Daoy (cell line): ENCODE measurements at places on chromosomes 1 and 21.

DNA sequence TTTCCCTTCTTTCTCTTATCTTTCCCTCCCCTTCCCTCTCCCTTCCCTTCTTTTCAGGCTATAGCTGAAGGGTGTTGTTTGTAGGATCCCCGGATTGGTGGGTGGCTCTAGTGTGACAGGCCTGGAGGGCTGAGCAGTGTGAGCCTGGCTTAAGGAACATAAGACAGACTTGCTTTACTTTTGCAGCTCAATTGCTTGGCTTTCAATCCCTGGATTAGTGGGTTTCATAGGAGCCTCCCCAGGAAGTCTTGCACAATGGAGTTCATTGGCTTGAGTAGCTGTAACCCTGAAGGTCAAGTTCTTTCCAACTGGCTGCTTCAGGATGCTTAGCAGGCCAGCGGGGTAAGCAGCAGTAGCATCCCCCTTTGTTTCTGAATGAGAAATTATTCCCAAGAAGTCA is 126.7 kb downstream of the CAMTA1 start:
- DNase-seq: no peak

DNA sequence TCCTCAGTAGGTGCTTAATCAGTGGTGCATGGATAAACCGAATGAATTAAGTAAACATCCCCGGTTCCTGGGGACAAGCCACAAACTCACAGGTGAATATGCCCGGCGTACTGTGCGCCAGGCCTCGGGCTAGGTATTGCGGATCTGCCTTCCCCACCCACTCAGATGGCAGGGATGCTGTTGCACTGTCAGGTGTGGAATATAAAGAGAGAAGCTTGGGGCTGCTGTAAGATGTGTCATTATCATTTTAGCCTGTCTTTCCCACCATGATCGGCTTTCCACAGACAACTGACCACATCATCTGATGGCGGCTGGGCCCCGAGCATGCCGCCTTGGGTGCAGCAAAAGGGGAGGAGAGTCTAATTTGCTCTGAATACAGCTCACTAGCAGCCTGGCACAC is 45.4 kb upstream of the LRP8 start:
- no peak for DNase-seq

- DNase-seq: no peak
Observed at GRCh38 chr21:38506661-38507281, 8.5 kb upstream of the ERG start.

GRCh38 chr1:208058756-208059155 is 147.8 kb upstream of the CD34 start:
- no peak for DNase-seq

GRCh38 chr1:221558396-221558795 is 183.5 kb downstream of the DUSP10 start:
- no peak for DNase-seq

DNA sequence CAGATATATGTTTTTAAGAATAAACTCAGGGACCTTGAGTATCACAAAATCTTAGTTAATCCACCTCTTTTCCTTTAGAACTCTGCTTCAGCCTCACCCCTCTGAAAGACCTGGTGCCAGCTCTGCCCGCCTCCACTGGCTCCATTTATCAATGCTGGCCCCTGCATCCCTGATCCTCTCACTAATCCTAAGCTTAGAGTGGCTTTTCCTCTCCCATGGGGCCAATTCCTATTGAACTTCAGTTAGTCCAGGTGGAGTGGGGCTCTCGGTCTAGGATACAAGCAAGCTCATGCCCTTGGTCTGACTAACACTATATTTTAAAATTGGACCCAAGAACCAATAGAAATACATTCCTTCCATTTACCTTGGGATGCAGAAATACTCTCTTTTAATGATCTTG is 87.0 kb downstream of the RGS7 start:
- no peak for DNase-seq

DNA sequence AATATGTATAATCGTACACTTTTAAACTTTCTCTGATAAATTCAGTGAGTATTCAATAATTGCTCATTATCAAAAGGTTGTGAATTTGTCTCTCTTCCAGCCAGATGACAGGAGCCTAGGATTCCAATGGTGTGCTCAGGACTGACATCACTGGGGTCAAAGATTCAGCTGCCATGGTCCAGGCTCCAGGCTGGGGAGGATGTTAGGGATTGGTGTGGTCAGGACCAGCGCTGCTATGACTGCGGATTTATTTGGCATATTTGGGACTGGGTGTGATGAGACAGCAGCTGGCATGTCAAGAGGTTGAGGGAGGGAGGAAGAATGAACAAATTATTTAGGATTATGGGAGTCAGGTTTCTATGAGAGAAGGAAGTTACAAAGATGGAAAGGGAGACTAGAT is 48.2 kb upstream of the ABCA4 start:
- no peak for DNase-seq

- peak; percentile 74 for DNase-seq
Observed at GRCh38 chr1:212285685-212286555, 710 bp downstream of the PPP2R5A start.

GRCh38 chr1:185483664-185484450 is 166.8 kb upstream of the IVNS1ABP start:
- DNase-seq: peak; percentile 78

DNA sequence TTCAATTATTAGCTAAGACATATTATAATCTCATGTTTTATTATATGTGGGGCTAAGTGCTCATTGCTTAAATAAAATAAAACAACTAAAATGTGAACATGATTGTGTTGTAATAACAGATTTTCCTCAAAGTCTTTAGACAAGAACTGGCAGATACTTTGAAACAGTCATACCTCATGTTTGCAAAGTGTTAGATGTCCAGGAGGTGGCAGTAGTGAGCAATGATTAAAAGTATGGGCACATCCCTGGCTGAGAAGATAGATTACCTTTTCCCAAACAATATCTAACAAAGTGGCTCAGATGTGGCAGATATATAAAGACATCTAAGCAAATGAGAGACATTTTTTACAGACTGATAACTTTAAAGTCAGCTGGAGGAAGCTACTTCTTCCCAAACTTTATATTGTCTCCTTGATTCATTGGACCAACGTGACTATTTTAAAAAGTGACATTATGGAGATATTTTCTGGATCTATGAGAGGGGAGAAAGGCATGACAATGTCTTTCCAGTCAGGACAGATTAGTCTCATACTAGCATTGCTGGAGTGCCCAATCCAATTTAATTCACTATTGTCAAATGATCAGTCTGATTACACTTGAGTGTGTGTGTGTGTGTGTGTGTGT is 269.8 kb downstream of the S1PR1 start:
- peak; percentile 19 for DNase-seq

GRCh38 chr1:217495249-217495648 is 135.6 kb downstream of the GPATCH2 start:
- DNase-seq: no peak

DNA sequence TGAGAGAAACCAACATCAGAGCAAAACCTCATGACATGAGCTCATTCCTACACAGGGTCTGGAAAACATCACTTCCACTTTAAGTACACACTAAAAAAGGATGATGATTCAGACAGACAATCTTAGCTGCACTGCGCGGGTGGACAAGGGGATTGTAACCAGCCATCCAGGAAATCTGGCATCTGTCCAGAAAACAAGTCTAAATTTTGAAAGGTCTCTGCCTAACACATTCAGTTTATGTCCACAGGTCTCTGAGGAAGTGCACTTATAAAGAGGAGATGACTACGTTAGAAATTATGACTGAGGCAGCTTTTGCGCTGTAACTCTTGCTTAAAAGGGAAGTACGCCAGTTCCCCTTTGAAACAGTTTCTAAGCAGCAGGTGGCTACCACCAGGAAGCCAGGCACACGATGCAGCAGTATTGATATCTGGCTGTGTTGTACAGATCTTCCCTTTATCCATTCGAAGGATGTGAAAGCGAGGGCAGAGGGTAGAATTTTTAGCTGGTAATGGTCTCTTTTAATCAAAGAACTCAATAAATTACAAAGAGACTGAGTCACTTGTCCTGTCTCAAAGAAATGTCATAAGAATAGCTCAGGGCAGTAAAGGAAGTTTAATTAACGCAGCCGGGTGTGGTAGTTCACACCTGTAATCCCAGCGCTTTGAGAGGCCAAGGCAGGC is 128.0 kb downstream of the SETD4 start:
- DNase-seq: peak; percentile 90

DNA sequence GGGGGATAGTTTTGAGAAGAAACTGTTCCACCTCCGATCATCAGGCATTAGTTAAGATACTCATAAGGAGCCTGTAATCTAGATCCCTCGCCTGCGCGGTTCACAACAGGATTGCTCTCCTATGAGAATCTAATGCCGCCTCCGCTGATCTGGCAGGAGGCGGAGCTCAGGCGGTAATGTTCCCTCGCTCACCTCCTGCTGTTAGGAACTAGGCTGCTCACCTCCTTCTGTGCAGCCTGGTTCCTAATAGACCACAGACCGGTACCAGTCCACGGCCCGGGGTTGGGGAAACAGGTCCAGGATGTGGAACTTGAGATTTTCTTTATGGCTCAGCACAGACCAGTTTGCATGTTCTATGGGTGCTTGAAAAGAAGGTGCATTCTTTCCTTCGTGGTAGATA is 27.2 kb upstream of the FAM3B start:
- no peak for DNase-seq

- DNase-seq: no peak
Observed at GRCh38 chr1:214472364-214472763, 79.0 kb downstream of the PTPN14 start.

DNA sequence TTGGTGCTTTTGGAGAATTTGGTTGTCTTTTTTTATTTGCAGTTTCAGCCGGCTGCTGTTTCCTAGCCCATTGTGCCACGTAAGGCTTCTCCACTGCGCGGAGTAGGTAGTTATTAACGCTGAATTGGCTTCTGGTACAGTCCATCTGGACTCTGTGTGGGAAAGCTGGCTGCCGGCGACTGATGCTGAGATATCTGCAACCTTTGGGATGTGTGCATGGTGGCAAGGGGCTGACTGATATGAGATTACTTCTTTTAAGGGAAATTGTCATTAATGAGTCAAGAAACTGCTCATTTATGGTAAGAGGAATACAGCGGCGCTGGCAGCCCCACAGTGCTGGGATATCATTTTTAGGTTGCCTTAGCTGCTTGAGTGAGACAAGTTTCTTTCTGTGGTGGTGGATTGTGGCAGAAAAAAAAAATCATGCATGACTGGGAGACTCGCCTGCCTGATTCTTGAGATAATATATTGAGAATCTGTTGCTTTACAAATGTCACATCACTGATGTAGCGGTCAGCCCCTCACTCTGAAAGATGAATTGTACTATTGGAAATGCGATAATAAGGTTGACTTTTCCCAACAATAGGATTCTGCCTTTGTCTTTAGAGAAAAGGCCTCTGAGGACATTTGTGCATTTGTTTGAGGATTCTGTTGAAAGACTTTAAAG is 2.5 kb upstream of the ELAVL4 start:
- no peak for DNase-seq

DNA sequence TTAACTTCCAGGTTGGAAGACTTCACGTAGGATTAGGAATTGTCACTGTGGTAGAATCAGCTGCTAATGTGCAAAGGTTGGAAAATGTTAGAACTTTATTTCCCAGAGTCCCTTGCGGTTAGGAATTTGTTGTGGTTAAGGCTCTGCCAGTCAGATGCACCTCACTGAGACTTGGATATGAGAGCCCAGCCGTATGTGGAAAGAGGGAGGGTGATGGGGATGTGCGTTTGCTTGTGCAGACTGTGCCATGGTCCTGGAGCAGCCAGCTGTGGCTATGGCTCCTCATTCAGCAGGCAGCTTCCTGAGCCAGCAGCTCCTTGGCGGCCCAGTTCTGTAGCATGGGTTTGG is 12.5 kb downstream of the S100A10 start:
- DNase-seq: peak; percentile 78

DNA sequence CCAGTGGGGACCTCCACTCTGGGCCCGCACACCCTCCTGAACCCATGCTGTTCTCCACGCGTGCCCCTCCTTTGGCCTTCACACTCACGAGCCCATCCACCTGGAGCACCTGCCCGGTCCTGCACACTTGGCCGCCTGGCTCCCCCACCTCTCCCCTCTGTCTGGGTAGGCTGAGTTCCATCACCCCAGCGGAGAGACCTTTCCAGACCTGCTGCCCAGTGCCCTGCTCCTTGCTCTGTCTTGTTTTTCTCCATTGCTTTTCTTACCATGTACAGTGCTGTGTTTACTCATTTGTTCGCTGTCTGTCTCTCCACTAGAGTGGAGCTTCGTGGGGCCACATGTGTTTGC is 351.0 kb upstream of the VAMP3 start:
- no peak for DNase-seq

DNA sequence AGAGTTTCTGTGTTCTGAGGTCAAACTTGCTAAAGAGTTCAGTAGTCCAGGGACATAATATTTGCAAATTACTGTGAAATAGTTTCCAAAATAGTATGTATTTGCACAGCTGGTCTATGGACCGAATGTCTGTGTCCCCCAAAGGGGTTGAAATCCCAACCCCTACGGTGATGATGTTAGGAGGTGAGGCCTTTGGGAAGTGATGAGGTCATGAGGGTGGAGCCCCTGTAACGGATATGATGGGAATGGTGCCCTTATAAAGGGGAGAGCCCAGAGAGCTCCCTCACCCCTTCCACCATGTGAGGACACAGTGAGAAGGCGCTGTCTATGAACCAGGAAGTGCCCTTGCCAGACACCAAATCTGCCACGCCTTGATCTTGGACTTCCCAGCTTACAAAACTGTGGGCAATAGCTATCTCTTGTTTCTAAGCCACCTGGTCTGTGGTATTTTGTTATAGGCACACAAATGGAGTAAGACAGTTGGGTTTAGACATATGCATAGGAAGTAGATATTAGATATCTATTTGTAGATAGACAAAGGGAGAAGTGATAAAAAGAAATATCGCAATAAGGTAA is 21.7 kb downstream of the RNF187 start:
- no peak for DNase-seq

- DNase-seq: peak; percentile 80
Observed at GRCh38 chr1:206472454-206472853, 2.2 kb downstream of the IKBKE start.

- DNase-seq: no peak
Observed at GRCh38 chr1:101914473-101915242, 82.1 kb downstream of the OLFM3 start.

GRCh38 chr1:36232212-36233095 is 8.2 kb downstream of the THRAP3 start:
- DNase-seq: no peak

DNA sequence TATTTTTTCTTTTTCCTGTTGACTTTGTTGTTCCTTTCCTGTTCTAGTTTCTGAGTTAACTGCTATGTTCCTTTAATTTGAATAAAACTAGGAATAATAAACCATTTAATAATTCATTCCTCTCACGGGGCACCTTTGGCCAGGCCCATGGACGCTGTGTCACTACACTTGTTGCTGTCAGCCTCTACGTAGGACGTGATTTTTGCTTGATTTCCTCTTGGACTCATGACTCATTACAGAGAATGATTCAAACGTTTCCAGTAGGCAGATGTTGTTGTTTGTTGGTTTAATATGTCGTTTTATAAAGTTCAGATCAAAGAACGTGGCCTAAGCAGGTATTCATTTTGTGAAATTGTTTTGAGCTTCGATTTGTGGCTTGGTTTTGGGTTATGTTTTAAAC is 9.1 kb upstream of the SLC19A1 start:
- DNase-seq: peak; percentile 76

- no peak for DNase-seq
Observed at GRCh38 chr1:19436716-19437476, 48.4 kb downstream of the CAPZB start.
